ENCODE measurements at places on chromosomes 12 and 14.
A peak's percentile ranks its signal among the peaks of the same experiment; 100 is the strongest.

DNA sequence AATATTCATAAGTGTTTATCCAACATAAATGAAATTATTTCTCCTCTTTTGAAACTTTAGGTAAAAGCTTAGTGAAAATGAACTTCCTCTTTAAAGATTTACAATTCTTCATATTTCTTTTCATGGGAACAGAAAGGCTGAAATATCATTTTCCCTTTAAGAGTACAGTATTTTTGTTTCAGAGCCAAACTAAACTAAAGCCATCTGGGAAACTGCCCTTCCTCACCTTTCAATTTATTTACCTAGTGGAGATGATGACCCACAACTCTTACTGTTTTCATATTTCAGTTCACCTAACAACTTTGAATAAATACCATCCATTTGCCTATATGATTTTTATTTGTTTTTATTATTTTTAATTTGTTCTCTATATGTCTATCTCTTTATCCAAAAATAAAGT, 105.4 kb downstream of the ALX1 start:
- no peak for DNase-seq

DNA sequence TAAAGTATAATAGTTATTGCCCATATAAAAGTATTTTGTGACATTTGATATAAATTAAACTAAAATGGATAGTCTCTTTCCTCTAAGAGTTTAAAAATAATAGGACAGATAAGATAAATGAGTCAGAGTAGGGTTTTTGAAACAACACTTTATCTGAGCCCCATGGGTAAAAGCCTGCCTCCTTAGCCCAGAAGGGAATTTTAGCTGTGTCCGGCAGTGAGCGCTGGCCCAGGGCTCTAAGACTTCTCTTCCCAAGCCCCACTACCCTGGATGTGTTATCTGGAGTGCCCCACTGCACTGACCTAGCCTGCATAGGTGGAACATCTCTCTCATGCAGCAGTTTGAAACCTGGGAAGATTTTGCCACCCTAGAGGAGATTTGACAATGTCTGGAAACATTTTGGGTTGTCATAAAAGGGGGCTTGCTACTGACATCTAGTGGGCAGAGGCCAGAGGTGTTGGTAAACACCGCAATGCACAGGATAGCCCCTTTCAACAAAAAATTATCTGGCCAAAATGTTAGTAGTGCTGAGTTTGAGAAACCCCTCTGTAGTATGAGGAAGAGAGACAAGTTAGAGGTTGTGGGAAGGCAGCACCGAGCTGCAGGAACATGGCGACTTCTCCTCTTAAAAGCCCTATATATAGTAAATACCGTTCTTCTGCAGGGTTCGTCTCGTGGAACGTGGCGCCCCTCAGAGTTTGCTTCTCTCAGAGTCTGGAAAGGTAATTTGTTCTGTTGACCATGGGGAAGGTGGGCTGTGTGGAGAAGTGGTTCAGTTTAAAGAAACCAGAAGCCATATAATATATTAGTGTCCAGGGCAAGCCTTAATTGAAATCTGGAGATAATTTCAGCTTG, 29.3 kb upstream of the ATF1 start:
- peak; percentile 7 for DNase-seq

DNA sequence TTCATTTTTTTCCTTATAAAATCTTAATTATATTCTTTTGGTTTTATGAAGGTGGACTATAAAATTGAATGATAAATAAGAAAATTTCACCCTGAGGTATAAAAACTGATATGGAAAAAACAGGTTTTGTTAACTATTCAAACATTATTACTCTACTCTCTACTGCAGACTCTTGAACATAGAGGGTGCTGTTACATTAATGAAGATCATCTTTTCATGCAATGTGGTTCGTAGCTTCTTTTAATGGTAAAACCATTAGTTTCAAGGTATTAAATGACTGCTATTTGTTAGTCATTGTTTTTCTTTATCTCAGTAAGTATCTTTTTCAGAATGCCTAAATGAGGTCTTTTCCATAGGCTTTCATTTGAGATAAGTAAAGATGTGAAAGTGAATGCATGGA, 510.4 kb downstream of the SLC16A7 start:
- DNase-seq = no peak

GRCh38 chr12:31004666-31005065, 69.0 kb upstream of the DDX11 start:
- DNase-seq = peak; percentile 66

- no peak for DNase-seq
Observed at GRCh38 chr12:79247494-79247893, 382.9 kb downstream of the SYT1 start.

DNA sequence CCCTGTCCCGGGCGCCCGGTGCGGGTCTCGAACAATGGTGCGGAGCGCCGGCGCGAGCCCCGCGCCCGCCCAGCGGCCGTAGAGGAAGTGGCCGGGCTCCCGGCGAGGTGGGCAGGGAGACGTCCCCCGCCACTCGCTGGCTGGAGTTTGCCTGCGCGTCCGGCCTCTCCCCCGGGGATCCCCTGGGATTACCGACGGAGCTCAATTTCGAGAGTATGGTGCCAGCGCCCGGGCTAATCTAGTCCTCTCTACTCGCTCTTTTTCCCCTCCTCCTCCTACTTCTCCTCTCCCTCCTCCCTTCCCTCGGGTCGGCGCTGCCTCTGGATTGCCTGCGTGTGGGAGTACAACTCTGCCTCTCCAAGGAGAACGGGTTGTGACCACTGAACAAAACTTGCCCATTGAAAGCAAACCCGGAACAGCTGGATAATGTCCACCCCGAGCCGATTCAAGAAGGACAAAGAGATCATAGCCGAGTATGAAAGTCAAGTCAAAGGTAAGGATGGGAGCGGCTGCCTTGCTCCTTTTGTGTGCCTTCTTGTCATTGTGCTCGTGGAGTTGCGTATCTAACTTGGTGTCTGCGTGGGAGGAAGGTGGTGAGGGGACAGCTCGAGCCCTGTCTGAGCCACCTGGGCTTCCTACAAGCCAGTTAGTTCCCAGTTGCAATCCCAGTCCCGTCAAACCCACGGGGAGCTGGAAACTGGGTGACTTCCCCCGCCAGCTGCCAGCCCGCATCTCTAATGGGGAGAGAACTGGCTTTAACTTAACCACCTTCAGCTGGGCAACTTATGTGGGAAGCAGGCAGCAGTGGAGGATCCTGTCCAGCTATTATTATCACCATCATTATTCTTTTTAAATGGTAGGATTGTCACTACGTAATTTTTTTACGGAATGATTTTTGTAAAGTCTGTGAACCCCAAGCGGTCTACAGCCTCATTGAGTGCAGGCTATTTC, at the start of gene SRGAP1:
Gene SRGAP1 (plus strand): TSS at position 310 of the 951 bp plus-strand sequence. CDS start 117 bp downstream, at position 427.
- peak; percentile 37 for DNase-seq

DNA sequence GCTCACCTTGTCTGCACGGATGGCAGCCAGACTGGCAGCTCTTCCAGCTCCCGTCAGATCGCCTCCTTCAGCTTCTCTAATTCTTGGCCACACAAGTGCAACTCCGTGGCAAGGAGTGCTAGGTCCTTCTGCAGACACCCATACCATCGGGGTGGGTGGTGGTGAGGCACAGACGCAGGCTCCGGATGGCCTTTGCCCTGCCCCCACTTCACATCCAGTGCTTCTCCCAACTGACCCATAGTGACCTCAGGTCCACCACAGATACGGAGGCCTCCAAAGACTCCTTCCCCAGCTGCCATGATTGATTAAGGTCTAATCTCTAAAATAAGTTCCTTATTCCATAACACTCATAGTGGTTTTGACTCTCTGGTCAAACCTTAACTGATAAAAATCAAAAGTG, 19.9 kb upstream of the CD27 start:
- no peak for DNase-seq

- no peak for DNase-seq
Observed at GRCh38 chr14:92923744-92924103, 774 bp downstream of the CHGA start.

DNA sequence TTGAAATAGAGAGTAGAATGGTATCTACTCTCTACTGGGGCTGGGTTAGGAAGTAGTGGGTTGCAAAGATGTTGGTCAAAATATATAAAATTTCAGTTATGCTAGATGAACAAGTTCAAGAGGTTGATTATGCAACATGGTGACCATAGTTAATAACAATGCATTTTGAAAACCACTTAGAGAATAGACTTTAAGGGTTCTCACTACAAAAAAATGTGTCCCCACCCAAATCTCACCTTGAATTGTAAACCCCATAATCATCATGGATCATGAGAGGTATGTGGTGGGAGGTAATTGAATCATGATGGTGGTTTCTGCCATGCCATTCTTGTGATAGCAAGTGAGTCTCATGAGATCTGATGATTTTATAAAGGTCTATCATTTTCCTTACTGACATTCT, 94.0 kb downstream of the C12orf50 start:
- no peak for DNase-seq

DNA sequence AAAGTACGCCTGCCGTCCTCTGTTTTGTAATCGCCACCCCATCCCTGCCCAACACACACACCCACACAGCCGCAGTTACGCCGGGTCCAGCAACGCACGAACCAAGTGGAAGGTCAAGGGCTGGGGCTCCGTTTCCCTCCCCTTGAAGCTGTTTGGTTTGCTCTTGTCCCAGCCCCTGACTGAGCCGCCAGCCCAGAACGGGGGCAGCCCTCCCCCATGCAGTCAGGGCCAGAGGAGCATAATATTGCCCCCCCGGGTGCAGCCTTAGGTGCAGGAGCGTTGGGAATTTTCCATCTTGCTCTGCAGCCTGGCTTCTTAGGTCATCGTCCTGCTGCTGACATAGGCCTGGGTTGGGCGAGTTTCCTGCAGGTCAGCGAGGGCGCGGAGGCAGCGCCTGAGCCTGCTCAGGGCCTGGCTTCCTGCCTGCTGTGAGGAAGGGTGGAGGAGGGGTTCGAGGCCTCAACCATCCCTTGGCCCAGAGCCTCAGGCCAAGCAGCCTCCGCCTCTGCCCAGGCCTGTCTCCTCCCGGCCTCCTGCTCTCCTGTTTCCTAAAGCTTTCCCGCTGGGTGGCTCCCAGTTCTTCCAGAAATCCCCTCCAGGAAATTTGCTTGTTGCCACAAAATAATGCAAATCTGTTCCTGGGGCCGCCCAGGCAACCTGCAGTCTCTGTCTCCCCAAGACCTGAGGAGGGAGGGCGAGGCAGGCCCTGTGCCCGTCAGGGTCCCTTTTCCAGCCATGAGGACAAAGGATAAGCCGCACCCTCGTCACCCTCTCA, 44.5 kb downstream of the PSMA6 start:
- DNase-seq = no peak

GRCh38 chr12:59066445-59066844, 146.1 kb upstream of the LRIG3 start:
- no peak for DNase-seq

DNA sequence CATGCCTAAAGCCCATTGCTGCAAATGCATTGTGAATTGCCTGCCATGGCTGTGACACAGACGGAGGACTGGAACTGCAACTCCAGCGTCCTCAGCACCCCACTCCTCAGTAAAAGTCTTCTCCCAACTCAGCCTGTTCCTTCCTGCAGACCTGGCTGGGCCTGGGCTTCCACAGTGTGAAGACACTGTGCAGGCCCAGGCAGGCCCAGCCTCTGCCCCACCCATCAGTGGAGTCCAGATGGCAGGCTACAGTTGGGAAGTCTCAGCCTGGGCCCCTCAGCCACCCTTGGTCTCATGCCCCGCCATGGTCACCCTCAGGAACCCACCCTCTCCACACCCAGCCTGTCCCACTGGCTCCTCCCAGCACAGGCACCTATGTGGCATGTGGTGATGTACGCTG, 22.0 kb downstream of the VSX2 start:
- DNase-seq = peak; percentile 65

GRCh38 chr12:122835750-122836026, 431 bp downstream of the HIP1R start:
- no peak for DNase-seq

DNA sequence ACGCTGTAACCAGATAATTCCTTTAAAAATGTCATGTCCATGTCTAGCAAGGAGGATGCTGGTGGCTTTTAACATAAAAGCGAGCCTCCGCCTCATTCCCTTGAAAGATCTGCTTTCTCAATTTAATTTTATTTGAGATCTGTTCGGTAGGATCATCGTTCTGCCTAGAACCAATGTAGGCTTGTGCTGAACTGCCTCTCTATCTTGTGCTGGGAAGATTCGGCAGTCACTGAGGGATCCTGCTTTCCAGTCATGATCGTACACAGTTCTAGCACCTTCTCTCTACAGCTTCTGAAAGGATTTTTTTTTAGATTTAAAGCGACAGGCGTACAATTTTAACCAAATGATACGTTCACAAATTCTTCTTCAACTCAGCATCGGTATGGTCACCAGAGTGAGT, 54.3 kb downstream of the PEBP1 start:
- no peak for DNase-seq

DNA sequence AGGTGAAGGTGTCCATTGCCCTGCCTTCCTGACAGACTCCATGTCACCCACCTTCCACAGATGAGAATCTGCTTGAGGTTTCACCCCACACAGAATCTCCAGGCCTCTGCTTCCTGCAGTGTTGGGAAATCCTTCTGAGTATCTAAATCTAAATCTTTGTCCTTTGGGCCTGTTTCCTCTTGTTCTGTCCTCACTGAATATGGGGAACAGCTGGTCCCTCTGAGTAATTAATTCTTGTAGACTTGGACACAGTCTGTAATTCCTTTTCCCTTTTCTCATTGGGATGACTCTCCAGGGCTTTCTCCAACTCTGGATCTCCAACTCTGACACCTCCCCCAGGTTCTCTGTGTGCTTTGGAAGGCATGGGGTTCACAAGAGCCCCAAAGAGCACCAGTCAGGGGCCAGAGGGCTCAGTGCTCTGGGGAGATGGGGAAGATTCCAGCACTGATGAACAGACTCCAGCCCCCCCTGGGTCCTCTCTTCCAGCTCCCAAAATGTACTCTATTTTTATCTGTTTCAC, 2.3 kb upstream of the ACVRL1 start:
- DNase-seq = no peak

DNA sequence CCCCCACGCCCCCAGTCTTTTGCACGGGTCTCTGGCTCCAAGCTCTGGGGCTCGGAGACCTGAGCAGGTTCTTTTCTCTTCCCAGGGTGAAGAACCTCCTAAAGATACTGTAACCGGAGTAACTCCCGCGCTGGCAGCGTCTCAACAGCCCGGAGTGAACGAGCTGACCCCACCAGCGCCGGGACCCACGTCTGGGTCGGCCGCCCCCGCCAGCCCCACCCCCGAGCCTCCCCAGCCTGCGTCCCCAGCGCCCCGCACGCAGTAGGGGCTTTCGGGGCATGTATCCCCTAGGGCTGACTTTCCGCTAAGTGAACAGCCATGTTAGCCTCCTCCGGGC, 858 bp downstream of the SLC35F4 start:
- no peak for DNase-seq

- peak; percentile 81 for DNase-seq
Observed at GRCh38 chr12:108000111-108000510, 129.0 kb upstream of the WSCD2 start.

GRCh38 chr12:93702707-93703315, 25.6 kb downstream of the CRADD start:
- no peak for DNase-seq

- peak; percentile 79 for DNase-seq
Observed at GRCh38 chr14:34711169-34711568, 3.2 kb downstream of the CFL2 start.

- DNase-seq = no peak
Observed at GRCh38 chr12:44063671-44064070, 227.8 kb downstream of the TMEM117 start.

DNA sequence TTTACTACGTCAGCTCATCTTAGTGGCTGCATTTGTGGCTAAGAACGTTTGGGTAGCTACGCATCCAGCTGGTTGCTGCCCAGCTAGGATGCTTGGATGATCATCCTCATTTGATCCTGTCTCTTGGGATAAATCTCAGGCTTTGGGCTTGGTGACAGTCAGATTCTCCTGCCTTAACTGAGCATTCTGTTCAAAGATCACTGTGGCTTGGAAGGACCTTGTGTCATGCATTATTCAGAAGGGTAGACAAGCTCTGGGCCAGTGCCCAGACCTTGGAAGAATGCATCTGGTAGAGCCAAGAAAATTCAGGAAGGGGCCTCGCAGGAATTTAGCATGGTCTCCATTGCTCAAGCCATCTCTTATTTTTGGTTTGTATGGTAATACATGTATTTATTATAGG, 188.4 kb downstream of the NRXN3 start:
- no peak for DNase-seq
